Stimulated activated CD4-positive, alpha-beta T cell treated with anti-CD3 and anti-CD28 coated beads, Interleukin-1b, Interleukin-23, amount 100 ng/mL, for 1 hour (primary cell): ENCODE measurements at places on chromosomes 16 and 17.
A peak's percentile ranks its signal among the peaks of the same experiment; 100 is the strongest.

GRCh38 chr17:8162997-8163977 lies 539 bp upstream of the VAMP2 start:
- no peak for DNase-seq

DNA sequence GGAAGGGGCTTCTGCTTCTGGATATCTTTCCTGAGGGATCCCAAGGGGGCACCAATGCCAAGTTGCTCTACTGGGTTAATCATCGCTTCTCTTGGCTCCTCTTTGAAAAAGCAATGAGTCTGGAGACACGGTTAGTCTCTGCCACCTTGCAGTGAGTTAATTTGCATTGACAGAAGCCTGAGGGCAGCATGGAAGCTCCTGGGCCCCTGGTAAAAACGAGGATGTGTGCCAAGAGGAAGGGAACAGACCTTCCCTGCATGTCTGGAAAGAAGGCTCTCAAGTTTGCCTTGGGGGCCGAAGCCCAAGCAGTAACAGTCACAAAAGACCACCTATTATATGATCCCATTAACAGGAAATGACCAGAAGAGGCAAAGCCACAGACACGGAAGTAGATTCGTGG lies 86.7 kb downstream of the IRX5 start:
- DNase-seq = no peak

DNA sequence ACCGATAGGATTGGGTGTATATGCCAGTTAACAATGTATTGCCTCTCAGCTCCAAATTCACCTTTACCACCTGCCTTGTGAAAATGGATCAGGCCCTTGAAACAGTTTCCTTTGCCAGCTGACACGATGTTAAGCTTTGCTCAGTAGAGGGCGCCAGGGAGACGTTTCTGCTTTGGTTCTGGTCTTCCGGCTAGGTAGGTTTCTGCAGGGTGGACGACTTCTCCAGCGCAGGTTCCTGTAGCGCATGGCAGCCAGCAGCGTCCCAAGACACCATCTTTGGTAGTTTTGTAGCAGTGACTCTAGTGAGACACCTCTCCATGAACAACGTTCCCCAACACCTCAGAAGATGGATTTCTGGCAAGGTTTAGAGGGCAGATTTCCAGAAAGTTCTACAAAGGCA lies 24.0 kb downstream of the SYCE1L start:
- DNase-seq = peak; percentile 7

- DNase-seq = no peak
Measured at GRCh38 chr16:2388875-2389433, 40.3 kb upstream of the CCNF start.

DNA sequence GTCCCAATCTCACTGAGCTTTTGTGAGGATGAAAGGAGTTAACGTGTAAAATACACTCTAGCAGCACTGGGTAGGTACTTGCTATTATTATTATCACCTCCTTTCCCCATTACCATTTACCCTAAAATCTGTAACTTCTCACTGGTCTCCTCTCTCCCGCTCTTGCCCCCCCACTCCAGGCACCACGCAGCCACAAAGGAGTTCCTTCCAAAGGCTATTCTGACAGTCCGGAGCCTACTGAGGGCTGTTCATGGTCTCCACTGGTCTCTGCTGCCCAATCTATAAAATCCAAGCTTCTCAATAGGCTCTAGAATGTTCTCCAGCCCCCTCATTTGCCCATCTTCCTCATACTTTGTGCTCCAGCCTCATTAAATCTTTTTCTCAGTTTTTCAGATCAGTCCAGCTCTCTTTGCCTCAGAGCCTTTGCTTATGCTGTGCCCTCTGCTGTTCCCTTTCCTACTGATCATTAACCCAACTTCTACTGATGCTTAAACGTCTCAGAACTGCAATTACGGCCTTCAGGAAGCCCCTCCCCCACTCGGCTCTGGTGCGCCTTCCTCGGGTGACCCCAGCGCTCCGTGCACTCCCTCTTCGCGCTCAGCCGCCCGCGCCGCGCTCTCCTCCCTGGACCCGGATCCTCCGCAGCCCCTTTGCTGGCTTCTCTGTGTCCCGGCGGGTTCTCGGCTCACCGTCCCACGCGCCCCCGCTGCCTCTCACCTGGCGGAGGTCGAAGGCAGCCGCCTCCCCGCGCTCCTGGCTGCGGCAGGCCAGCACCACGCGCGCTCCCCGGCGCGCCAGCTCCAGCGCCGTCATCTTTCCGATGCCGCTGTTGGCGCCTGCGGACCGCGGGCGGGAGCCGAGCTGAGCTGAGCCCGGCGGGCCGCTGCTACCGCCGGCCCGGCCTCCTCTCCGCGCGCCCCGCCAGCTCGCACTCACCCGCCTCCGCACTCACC lies 737 bp downstream of the DHRS13 start:
- DNase-seq = no peak

DNA sequence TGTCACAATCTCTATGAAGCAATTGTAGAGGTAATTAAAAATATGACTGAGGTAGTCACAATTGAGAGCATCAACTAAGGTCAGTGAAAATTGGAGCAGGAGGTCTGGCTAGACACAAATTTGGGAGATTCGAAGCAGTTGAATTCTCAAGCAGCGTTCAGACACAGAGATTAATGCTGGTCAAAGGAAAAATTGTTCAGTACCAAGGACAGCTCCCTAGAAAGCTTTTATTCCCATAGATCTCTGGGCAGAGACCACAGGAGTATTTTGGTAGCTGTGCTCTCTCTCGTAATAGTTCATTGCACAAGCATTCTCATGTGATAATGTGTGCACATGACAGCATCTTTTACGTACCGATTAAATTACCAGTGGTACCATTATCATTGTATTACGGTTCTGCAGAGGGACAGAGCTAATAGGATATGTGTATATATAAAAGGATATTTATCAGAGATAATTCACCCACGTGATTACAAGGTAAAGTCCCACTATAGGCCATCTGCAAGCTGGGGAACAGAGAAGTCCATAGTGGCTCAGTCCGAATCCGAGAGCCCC lies 387.5 kb upstream of the HSBP1 start:
- no peak for DNase-seq

- DNase-seq = no peak
Measured at GRCh38 chr17:40361925-40362695, 2.4 kb downstream of the GJD3 start.
